ENCODE measurements at places on chromosomes 2 and 18. TPM values are rescaled to one million over a fixed set of nuclear protein-coding genes. Genes with fewer than 3 reads are reported as not detected.

- peak; percentile 36 for DNase-seq
Observed at GRCh38 chr2:100196786-100197494, 54.5 kb upstream of the AFF3 start.

GRCh38 chr2:234116010-234116409 is 65.5 kb downstream of the SPP2 start:
- peak; percentile 20 for DNase-seq

The FBXO15 gene
- 0.22 TPM for total RNA-seq

The CCDC142 gene
- 12.8 TPM for total RNA-seq

The LHCGR gene
- not detected for total RNA-seq

DNA sequence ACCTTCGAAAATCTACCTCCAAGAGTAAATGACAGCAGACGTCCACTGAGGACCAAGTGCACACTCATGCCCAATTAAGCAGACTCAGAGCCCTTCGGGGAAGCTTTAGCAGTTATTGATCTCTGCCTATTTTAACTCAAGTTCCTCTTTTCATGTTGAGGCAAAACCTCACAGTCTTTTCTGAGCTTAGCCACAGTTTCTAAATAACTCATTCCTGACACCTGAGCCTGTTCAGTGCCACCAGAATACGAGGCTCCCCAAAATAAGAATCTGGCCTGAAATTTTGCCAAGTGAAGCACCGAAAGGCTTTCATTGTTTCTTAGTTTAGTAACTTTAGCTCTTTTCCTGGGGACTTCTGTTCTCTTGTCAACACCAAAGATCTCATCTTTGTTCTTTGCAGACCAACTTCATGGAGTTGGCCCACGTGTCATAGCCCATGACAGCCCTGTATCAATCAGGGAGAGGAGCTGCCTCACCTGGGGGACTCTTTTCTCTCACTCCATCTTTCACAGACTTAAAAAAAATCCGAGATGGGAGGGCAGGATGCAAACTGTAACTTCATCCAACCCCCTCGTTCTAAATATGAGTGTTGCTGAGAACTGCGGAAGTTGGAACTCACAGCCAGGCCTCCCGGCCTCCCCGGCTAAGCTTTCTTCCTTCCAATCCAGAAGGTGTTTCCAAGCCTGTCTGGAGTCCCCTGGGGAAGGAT is 22.2 kb downstream of the INPP5D start:
- no peak for DNase-seq

The ITGB6 gene
- not detected for total RNA-seq

The DLX2 gene
- total RNA-seq, result 2.8 TPM

DNA sequence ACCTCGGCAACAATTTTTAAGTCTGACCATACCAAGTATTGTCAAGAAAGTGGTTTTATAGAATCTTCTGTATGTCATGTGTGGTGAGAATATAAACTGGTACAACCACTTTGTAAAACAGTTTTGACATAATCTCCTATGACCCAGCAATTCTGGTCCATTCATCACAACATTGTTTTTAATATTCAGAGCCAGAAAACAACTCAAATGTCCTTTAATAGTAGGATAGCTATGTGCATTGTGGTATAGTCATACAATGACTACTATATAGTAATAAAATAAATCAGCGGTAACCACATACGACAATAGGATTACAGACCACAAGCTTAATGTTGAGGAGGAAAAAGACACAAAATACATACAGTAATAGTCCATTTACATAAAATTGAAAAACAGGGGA is 175.2 kb upstream of the SPATS2L start:
- DNase-seq, result no peak

GRCh38 chr18:76255070-76255683 is 239.9 kb downstream of the ZNF516 start:
- DNase-seq, result no peak

DNA sequence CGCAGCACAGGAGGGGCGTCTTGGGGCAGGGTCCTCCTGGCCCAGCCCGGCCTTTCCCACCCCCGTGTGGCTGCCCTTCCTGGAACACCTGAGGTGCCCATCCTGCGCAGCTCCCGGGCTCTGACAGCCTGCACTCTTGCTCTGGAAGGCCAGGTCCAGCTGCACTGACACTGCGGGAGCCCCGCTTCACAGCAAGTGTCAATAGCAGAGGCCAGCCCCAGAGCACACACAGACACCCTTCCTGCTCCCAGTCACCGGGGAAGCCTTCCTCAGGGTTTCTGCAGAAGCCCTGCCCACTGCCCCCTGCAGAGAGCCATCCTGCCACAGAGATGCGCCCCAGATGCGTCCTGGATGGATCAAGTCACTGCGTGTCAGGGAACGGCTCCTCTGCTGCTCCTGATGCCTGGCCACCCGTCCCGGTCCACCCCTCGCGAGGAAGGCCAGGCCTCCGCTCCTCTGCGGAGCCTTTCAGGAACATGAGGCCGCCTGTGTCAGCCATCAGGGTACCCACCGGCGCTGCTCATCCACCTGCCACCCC is 519.2 kb upstream of the MYT1L start:
- DNase-seq, result no peak

DNA sequence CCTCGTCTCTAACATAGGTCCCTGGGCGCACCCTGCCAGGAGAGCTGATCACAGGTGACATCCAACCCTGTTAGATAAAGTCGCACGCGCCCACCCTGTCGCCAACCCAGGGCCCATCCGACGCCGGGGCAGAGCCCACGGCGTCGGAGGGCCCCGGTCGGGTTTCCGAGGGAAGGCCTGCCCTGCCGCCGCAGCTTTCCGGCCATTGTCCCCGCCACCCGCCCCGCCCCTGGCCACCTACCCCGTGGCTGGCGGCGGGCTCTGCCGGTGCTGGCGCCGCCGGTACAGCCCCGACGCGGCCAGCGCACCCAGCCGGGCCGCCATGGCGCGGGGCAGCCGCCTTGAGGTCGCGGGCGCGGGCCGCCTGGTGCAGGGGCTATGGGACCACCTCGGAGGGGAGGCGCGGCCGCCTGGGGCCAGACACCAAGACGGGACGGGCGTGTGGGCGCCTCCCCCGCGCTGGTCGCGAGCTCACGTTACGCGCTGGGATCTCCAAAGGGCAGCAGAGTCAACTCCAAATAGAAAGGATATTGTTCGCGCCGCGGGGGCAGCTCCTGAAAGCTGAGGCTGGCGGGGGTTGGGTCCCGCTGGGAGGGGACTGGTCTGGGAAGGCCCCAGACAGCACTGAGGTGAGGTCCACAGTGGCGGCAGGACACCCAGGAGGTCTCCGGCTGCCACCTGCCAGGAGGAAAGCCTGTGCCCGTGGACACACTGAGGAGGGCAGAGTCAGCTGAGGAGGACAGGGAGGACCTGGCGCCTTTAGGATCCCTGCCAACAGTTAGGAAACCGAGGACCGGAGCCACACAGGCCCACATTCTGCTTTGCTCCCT is 11.1 kb downstream of the LIMS2 start:
- peak; percentile 41 for DNase-seq

- DNase-seq, result peak; percentile 68
Observed at GRCh38 chr18:21444465-21445212, 155.9 kb downstream of the ESCO1 start.

GRCh38 chr2:133213651-133214050 is 354.6 kb downstream of the NCKAP5 start:
- DNase-seq, result no peak

- DNase-seq, result no peak
Observed at GRCh38 chr2:215880970-215881369, 132.4 kb downstream of the MREG start.

DNA sequence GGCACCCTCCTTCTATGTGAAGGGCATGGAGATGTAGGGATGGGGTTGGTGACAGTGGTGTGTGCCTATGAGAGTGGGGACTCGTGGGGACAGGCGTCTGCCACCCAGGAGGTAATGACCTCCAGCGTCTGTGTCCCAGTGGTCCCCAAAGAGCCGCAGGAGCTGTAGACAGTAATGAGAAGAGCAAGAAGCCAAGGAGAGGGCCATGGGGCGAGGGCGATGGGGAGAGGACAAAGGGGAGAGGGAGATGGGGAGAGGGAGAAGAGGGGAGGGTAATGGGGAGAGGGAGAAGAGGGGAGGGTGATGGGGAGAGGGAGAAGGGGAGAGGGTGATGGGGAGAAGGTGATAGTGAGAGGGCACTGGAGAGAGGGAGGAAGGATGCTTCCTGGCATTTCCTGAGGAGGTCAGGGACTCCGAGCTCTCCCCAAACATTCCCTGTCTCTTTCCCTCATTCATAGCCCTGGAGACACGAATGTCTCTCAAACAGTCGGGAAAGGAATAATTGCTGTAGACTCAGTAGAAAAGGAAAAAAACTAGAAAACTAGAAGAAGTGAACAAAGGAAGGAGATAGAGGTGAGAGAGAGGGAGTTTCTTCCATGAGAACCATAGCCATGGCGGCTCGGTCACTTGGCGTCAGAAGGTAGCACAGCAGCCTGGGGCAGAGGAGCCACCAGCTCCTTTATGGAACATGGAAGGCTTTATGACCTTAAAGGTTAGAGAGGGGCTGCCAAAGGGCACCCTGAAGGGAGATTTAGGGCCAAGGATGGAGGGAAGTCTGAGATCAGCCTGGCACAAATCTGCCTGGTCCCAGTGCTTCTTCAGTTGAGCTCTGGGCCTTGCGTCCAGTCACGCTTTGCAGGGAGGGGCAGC is 39.5 kb downstream of the PSD4 start:
- no peak for DNase-seq

DNA sequence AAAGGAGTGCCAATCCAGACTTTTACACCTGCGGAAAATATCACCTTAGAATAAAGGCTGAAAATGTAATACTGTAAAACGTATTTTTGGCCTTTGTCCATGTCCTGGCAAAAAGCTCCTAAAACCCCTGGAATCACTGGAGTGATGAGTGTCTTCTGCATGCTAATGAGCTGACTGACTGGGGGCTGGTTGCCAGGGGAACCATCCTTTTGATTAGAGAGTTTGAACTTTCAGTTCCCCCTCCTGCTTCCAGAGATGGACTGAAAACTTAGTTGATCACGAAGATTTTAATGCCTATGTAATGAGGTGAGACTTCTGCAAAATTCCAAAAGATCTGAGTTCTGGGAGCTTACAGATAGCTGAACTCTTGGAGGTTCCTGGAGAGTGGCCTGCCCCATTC is 20.5 kb downstream of the PUM2 start:
- no peak for DNase-seq

The CHRNA1 gene
- total RNA-seq, result not detected

- peak; percentile 8 for DNase-seq
Observed at GRCh38 chr2:44273596-44273995, 1.7 kb upstream of the SLC3A1 start.

The KCNG2 gene
- total RNA-seq, result not detected

Data from GM23248 (cell line).